Activated effector memory CD4-positive, alpha-beta T cell treated with Interleukin-2 at 50 U/mL for 16 hours (primary cell): ENCODE measurements at places on chromosomes 1 and 21.
A peak's percentile ranks its signal among the peaks of the same experiment; 100 is the strongest.

GRCh38 chr1:90731382-90732050 lies 14.4 kb upstream of the BARHL2 start:
- no peak for DNase-seq

DNA sequence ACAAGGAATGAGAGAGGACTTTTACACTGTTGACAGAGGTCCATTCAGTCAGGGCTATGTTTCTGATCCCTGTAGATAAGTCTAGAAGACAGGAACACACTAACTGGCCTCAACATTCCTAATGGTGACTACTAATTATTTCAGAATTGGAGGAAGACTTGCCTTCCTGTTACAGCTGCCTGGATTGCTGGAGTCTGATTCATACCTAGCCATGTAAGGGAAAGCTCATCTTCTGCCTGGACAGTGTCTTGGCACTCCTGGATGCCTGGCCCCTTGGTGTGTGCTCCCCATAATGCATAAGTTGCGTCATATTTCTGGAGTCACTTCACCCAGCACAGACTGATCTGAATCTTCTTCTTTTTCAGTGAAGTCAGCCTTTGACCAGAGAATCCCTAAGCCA lies 326.0 kb upstream of the RUNX1 start:
- DNase-seq: no peak

- DNase-seq: no peak
Observed at GRCh38 chr1:209746451-209747165, 9.2 kb upstream of the TRAF3IP3 start.

DNA sequence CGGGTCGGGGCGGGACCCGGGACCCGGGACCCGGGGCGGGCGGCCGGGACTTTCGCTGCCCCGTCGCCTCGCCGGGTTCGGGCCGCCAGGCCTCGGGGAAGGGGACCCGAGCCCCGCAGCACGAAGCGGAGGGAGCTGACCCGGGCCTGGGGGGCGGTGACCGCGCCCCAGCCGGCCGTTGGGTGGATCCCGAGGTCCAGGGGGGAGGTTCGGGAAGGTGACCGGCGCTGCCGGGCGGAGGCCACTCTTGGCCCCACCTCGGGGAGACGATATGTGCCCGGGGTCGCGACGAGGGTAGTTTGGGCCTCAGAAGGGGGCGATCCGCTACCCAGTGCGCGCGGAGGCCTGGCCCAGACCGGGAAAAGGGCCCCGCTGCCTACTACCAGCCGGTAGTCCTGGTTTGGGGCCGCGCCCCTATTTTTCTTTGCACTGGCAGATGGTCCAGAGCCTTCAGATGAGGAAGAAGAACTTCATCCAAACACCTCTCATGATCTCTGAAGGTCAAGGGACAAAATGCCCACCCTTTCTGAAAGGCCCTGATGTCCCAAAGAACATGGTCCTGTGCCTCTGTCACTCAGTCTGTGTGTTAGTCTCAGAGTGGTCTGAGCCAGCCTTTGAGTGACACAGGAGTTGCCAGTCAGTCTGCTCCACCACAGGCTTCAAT lies 766 bp downstream of the AGO4 start:
- DNase-seq: peak; percentile 11

GRCh38 chr1:81801651-81802456 lies 1.1 kb downstream of the ADGRL2 start:
- no peak for DNase-seq

GRCh38 chr1:221839782-221840395 lies 98.0 kb upstream of the DUSP10 start:
- DNase-seq: peak; percentile 56

GRCh38 chr1:88877382-88877825 lies 14.0 kb downstream of the GTF2B start:
- DNase-seq: no peak

DNA sequence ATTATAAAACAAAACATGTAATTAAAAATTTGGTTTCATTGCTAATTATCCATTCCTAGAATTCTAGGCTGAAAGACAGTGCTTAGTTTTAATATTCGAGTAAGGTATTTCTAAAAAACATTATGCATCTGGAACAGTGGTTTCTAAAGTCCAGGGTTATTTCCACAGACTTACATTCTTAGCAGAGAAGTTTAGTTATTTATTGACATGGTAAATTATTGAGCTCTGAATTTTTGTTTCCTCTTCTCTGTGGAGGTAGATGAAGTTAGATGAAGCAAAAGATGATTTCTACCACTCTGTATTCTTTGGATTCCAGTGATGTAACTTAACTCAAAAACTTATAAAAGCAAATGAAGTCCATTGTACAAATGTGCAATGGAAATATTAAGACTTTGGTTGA lies 709.4 kb downstream of the MRPL39 start:
- DNase-seq: no peak

- no peak for DNase-seq
Observed at GRCh38 chr21:14284481-14284880, 68.5 kb downstream of the RBM11 start.

GRCh38 chr1:46400421-46400820 lies 6.3 kb downstream of the FAAH start:
- DNase-seq: no peak

- no peak for DNase-seq
Observed at GRCh38 chr1:229316166-229316565, 26.7 kb downstream of the CCSAP start.

DNA sequence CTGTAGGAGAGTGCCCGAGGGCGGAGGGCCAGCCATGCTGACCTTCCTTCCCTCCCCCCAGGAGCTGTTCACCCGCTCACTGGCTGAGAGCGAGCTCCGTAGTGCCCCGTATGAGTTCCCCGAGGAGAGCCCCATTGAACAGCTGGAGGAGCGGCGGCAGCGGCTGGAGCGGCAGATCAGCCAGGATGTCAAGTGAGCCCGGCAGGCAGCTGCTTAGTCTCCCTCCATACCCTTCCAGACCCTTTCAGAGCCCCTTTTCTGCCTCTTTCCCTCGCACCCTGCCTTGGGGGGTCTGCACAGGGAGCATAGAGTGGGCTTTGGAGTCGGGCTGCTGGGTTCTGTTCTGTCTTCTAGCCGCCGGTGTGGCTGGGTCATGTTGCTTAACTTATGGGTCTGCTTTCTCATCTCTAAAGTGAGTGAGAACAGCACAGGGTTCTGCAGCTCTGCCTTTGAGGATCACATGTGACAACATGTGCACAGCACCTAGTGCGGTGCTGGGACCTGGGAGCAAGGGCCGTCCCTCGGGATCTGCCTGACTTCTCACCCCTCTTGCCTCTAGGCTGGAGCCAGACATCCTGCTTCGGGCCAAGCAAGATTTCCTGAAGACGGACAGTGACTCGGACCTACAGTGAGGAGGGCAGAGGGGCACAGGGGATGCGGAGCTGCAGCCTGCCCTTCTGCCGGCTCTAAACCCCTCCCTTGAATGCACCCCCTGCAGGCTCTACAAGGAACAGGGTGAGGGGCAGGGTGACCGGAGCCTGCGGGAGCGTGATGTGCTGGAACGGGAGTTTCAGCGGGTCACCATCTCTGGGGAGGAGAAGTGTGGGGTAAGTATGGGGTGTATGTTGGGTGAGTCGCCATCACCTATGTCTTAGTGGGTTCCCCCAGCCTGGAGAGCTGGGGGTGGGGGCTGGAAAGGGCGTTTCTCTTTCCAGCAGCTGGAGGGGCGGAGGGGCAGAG lies 6.2 kb downstream of the AMPD2 start:
- no peak for DNase-seq

GRCh38 chr21:35475762-35476161 lies 426.7 kb upstream of the RUNX1 start:
- no peak for DNase-seq

DNA sequence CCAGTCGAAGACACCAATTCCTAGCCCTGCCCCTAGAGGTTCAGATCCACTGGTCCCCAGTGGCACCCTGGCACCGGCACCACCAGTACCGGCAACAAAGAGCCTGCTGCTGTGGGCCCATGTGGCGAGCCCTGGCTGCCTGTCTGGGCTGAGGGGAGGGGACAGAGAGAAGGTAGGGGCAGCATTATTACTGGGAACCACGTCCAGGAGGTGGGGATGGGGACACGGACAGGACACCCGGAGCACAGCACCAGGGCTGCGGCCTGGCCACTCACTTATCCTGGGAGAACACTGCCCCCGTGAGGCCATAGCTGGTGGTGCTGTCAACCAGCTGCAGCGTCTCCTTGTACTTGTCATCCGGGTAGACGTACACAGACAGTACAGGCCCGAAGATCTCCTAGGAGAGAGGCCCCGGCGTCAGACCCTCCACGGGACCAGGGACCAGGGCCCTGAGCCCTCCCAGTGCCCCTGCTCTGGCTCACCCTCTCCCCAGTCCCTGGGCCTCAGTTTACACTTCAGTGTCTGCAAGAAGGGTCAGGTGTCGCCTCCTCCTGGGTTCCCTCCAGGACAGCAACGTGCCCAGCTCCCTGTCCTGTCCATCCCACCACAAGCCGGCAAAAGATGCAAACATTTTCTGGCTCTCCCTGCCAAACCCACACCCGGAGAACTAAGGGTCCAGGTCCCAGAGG lies 15.8 kb upstream of the TAS1R2 start:
- peak; percentile 37 for DNase-seq

DNA sequence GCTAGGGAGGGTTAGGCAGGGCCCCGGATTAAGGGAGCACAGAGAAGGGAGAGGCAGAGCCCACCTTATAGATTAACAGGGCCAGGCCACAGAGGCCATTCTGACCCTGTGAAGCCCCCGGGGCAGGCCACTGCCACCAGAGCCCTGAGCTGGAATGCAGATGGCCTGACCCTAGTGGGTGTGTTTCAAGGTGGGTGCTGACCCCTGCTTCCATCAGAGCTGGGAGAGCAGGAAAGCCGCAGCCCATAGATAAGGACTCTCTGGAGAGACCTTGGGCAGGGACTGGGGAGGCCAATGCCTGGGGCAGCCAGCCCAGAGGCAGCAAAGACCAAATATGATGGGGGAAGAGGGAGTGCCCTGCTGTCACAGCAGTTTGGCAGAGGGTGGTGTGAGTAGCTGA lies 35.9 kb downstream of the NCMAP start:
- DNase-seq: no peak

DNA sequence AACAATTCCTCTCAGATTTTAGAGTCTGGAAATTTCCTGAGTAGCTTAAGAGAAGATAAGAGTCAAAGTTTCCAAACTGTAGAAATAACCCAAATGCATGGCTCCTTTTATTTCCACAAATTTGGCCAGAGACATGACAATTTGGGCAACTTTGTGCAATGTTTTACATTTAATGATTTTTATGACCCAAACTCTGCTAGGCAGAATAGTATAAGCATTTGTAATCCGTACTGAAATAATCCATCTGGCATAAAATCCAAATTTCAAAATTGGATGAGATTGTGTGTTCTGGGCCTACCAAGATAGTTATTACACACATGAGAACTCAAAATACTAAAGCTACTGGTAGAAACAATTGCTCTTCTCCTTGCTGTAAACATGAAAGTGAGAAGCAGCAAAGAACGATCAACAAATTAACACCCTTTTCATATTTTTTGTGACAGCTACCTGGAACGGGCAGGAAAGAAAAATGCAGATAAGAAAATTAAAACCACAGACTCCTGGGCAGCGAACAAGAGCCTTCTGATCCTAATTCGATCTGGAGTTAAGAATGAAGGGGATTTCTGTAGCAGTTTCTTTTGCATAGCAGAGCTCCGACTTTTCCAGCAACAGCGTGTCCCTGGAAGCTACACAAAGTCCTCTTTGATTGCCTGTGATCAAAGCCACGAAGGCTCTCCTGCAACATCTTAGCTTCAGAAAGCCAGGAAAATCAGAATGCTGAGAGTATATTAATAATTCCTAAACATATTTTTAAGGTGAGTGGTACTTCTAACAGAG lies 191.2 kb downstream of the GRIK1 start:
- no peak for DNase-seq

DNA sequence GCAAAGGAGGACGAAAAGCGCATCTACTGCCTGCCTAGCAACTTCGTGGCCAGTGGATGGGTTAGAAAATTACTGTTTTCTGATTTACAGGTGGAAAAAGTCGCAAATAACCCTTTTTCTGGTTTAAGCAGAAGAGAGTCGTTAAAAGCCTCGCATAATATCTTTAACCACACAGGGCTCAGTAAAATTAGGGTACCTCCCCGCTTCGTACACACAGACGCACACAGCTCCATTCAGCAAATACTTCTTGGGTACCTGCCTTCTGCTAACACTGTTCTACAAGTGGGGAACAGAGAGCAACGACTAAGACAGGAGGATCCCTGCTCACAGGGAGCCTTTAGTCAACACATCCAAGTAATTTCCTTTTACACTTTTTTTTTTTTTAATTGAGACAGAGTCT lies 704 bp downstream of the ALG6 start:
- DNase-seq: no peak

DNA sequence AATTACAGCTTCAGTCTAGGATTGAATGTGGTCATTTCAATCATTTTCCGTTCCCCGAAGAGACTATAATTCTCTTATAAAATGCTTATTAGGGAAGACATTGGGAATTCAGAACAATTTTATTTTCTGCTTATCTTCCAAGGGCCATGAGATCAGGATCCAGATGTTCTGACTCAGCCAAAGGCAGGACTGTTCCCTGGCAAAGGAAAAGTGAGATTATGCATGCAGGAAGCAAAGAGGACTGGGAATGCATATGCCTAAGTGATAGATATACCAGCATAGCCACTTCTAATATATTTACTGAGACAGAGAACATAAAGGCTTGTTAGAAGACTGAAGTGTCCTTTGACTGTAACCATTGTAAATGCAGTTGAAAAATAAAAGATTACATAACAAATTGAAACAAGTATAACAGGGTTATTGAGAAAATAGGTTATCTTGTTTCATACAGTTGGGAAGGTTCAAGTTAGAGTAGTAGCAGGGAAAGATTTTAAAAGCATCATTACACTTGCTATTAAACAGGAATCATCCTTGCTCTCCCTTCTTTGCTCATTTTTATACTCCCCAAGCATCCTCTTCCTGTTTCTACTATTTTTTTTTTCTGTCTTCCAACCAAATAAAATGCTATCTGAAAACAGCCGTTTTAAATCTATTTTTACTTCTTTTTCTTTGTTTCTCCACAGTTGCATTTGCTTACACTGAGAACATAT lies 439.6 kb upstream of the ADAMTS5 start:
- no peak for DNase-seq

DNA sequence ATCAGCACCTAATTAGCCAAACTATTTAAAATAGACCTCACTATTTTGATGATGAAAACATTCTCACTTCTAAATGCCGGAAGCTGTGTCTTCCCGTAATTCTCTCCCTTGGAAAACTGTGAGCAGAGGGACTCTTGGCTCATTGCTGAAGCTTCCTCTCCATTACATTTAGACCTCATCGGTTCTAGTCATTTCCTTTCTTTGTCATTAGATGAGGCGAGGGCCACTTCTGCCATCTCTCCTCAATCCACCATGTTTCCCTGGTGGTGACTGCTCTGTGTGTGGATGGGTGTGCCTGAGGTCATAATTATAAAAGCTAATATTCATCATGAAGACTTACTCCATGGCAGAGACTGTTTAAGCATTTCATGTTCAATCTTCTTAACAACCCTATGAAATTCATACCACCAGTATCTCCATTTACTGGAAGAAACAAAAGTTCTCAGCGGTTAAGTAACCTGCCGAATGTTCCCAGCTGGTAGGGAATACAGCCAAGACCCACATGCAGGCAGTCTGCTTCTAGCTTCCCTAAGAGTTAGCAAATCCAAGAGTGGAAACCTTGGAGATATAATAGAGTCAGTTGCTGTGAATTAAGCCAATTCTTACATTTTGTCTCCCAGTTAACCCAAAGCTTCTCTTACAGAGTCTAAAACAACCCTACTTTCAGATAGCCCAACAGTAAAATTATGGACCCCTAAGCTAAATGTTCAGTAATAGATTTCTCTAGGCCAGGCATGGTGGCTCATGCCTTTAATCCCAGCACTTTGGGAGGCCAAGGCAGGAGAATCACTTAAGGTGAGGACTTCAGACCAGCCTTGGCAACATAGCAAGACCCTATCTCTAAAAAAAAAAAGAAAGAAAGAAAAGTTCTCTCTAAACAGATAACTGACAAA lies 156.2 kb downstream of the ZBTB18 start:
- DNase-seq: no peak
